Hematopoietic multipotent progenitor cell treated with erythropoietin and hydrocortisone succinate and interleukin-3 and kit ligand, for 15 days (in vitro differentiated cells): ENCODE measurements at places on chromosomes 7 and 10.

GRCh38 chr7:133947458-133948254, 179.5 kb upstream of the LRGUK start:
- no peak for DNase-seq

DNA sequence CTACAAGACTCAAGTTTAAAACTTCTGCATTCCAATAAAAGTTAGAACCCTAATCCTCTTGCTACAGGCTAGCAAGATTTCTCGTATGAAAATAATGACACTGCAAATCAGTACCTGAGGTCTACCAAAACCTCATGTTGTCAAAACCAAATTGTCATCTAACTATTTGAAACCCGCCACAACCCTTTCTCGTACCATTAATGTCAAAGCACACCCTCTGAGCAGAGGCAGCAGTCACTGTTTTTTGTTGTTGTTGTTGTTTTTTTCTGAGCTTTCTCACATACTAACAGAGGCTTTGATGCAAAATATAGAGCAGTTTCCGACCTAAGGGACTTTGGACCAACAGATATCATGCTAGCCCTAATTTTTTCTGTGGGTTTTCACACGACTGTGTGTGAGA, 563.9 kb upstream of the C7orf33 start:
- DNase-seq = no peak

DNA sequence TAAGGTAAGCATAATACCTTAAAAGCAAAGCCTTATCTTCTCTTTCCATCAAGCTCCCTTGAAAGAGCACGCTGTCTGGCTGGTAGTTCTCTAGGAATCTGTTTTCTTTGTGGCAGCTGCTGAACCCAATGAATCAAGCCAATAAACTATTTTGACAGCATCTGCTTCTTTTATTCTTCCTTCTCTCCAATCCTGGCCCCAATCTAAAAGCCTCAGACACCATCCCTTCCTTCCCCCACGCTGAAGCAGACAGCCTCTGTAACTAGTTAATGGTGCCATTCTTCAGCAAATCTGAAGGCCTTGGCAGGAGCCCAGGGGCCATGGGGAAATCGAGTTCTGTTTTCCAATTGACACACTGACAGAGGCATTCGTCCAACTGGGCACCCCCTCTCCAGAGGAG, 186.6 kb upstream of the LYZL1 start:
- no peak for DNase-seq

DNA sequence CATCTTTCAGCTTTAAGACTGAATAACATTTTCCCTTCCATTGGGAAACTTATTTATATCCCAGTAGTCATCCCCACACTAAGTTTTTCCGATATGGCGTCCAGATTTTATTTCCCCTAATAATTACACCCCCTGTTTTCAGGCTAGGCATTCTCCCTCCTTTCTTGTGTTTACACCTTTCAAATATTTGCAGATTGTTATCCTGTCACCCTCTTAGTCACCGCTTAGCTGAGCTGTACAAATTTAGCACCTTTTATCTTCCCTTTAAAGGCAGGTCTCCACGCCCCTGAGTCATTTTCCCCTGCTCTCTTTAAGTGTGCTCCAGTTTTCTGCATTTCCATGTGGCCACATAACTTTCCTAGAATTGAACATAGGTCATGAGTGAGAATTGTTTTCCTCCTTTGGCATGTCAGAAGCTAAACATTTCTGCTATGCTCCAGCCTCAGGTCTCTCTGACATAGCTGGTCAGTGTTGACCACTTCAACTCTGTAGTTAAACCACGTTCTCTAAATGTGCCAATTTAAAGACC, 47.4 kb downstream of the LRRC4 start:
- peak; percentile 22 for DNase-seq

- no peak for DNase-seq
Observed at GRCh38 chr10:44465401-44466115, 80.7 kb upstream of the CXCL12 start.

GRCh38 chr10:71443676-71444075, 47.0 kb downstream of the CDH23 start:
- no peak for DNase-seq

GRCh38 chr7:38883706-38884105, 25.3 kb downstream of the VPS41 start:
- no peak for DNase-seq

GRCh38 chr10:105793071-105793470, 1152.0 kb downstream of the SORCS3 start:
- DNase-seq = no peak

GRCh38 chr7:150382123-150382843, 3.2 kb downstream of the ZNF775 start:
- DNase-seq = no peak

GRCh38 chr7:7698930-7699329, 19.5 kb downstream of the RPA3 start:
- no peak for DNase-seq

- DNase-seq = no peak
Observed at GRCh38 chr10:45373003-45373575, 927 bp upstream of the ALOX5 start.

DNA sequence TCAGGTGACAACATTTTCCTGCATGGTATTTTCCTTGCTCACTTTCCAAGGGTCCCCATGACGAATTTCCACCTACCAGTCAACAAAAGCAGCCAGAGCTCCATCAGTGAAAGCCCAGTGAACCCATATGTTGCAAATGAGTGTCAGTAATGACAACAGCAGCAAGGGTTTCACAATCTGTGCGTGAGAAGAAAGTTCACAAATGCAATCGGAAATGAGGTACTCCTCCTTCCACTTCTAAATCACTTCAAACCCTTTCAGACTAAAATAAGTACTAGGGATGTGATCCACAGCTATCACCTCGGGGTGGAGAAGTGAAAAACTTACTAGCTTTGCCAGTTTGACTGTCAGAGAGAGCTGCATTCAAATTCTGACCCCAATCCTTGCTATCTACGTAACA, 55.6 kb upstream of the BET1 start:
- no peak for DNase-seq

DNA sequence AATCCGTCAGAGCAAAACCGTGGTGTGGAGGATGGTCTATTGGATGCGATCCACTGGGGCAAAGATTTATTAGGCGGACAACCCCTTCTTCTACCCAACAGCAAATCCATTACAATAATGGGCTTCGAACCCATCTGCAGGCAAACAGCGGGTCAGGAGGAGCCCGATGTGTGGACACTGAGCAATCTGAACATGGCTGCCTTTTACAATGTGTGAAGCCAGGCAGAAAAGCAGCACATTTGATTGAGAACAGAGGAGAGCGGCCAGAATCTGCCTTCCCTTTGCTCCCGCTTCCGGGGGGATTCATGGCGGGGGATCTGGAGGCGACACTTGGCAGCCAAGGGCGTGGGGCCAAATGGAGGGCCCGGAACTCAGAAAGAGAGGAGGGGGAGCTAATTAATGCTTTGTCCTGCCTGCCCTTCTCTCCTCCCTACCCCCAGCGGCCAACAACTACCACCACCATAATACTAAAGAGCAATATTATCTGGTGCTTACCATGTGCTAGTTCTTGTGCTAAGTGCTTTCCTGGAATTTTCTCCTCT, 133.0 kb downstream of the EMX2 start:
- DNase-seq = no peak

DNA sequence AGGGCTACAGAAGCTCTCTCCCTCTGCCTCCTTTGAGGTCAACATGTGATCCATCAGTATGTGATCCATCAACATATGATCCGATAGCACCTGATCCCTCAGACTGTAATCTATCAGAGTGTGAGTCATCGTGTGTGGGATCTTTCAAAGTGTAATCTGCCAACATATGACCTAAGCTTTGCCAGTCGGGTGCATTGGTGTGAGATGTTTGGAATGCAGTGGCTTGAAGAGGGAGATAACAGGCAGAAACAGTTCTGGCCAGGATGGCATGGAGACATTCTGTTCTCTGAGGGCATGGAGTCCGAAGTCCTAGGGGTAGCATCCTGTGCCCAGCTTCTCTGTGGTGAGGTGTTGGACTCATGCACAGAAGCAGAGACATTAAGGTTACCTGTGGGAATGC, 217.7 kb upstream of the ETV1 start:
- DNase-seq = no peak

DNA sequence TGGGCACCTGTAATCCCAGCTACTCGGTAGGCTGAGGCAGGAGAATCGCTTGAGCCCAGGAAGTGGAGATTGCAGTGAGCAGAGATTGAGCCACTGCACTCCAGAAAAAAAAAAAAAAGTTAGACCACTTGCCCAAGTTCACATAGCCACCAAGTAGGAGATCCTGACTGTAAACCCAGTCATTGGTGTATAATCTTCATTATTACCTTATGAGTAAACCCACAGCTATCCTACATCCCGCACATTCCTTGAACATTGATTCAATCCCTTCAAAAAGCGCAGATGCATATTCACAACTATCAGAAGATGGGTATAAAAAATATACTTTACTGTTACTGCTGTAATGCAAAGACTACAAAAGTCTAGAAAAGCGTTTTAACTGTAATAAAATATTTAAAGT, 512.9 kb downstream of the SUGCT start:
- no peak for DNase-seq

GRCh38 chr10:77622889-77623291, 14.7 kb downstream of the KCNMA1 start:
- DNase-seq = no peak

DNA sequence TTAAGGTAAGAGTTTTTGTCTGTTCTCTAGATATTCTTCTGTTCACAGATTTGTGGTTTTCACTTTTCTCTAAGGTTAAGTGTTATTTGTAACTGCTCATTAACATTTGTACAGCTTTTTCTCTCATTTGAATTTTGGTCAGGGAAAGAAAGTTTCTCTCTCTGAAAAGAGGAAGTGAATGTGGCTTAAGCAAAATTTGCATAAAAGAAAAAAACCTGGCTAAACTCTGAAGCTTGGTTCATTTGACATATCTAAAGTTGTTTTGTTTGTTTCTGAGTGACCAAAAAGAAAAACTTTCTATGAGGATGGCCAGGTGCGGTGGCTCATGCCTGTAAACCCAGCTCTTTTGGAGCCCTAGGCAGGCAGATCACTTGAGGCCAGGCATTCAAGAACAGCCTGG, 22.0 kb upstream of the SLC26A4 start:
- DNase-seq = no peak

DNA sequence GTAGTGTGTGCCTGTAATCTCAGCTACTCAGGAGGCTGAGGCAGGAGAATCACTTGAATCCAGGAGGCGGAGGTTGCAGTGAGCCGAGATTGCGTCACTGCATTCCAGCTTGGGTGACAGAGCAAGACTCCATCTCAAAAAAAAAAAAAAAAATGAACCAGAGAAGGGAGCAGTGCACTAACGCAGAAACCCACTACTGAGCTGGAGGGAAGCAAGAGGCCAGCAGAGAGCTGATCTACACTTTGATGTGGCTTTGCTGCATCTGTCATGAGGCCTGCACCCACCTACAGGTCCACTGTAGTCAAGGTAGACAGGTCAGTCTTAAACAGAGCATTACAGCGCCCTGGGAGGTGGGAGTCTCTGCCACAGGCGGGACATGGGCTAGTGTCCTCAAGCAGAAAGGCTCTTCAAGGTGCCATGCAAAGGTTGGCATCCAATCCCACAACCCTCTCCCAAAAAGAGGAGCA, 30.0 kb downstream of the MAT1A start:
- DNase-seq = no peak

DNA sequence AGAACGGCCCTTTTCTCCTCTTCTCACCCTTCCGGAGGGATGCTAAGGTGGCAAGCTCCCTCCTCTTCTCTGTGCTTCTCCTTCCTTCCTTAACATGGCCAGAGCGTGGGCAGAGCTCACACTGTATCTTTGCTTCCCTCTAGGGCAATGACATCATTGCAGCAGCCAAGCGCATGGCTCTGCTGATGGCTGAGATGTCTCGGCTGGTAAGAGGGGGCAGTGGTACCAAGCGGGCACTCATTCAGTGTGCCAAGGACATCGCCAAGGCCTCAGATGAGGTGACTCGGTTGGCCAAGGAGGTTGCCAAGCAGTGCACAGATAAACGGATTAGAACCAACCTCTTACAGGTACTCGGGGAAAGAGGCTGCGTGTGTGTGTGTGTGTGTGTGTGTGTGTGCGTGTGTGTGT, 36.6 kb downstream of the AP3M1 start:
- DNase-seq = no peak

GRCh38 chr10:124074501-124075109, 18.8 kb downstream of the CHST15 start:
- no peak for DNase-seq

GRCh38 chr10:131202990-131203389, 108.5 kb downstream of the TCERG1L start:
- DNase-seq = no peak

GRCh38 chr7:23474829-23475575, 4.7 kb upstream of the IGF2BP3 start:
- no peak for DNase-seq

GRCh38 chr7:98703916-98704315, 86.8 kb downstream of the NPTX2 start:
- DNase-seq = no peak

- DNase-seq = no peak
Observed at GRCh38 chr10:95265572-95265971, 25.2 kb downstream of the PDLIM1 start.

GRCh38 chr10:50541317-50541716, 82.4 kb downstream of the SGMS1 start:
- no peak for DNase-seq

DNA sequence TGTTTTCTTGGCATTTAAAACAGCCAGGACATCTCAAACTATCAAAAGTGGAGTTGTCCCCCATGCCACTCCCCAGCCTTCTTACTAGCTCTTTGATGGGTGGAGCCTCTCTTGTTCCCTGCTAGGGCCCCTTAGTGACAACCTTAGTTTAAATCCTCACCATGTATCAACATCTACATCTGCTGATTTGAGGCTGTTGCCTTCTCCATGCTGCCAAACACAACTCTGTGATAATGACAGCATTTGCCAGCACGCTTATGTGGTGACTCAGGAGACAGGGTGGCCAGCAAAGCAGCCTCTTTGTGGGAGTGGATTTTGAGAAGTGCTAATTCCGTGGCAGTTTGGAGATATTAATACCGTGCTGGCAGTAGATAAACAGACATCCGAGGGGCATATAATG, 145.4 kb downstream of the LRRC4 start:
- DNase-seq = peak; percentile 68

GRCh38 chr10:88931548-88931947, 21.0 kb downstream of the ACTA2 start:
- no peak for DNase-seq

- no peak for DNase-seq
Observed at GRCh38 chr10:132482090-132482800, 55.3 kb upstream of the INPP5A start.

GRCh38 chr7:17463511-17464085, 165.1 kb downstream of the AHR start:
- DNase-seq = no peak

GRCh38 chr10:4170633-4171314, 385.8 kb upstream of the KLF6 start:
- no peak for DNase-seq
